LNCaP clone FGC (cell line): ENCODE measurements at places on chromosomes 11 and 22.

GRCh38 chr11:118998822-118999221, 884 bp downstream of the CENATAC start:
- DNase-seq, result no peak

DNA sequence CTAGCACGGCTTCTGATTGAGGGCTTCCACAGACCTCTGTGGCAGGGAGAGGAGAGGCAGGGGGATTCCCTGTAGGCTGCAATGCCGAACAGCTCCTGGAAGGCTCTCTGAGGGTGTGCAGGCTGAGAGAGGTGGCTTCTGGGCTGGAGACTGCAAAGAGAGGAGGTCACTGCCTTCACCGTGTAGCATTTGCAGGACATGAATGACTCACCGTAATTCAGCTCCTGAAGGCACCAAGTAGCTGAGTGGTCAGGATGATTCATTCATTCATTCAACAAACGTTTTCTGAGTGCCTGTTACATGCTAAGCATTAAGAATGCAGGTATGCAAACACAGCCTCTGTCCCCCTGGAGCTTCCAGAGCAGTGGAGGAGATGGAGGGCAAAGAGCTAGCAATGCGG, 18.0 kb upstream of the EIF3D start:
- no peak for DNase-seq

GRCh38 chr22:48942698-48943566, 884.7 kb downstream of the BRD1 start:
- no peak for DNase-seq

DNA sequence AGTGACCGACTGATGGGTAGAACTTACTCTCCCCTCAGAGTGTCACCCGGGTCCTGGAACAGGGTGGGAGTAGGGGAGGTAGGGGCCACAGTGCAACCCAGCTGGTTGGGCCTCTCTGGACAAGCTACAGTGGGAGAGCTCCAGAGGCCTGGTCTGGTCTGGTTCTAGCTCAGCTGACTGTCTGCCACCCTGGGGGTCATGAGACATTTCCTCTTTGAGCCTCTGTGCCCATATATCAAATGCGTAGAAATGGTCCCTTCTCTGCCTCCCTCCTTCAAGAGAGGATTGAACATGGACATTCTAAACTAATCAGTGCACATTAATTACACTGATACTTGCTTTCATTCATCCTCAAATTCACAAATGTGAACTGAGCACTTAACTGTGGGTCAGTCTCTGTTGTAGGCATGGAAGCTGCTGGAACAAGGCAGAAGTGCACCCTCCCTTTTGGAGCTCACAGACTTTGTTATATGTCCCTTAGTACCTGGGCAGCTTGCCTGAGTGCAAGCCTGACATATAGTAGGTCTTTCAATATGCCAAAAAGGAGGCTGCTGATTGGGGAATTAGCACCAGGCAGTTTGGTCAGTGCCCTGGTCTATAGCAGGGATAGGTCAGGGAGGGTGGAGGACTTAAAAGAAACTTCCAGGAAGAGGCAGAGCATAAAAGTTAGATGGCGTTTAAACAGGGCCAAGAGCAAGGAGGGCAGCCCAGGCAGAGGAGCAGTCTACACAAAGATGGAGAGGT, 25.7 kb downstream of the ARHGEF17 start:
- DNase-seq, result no peak

GRCh38 chr11:102453302-102453695, 734 bp upstream of the TMEM123 start:
- DNase-seq, result no peak

DNA sequence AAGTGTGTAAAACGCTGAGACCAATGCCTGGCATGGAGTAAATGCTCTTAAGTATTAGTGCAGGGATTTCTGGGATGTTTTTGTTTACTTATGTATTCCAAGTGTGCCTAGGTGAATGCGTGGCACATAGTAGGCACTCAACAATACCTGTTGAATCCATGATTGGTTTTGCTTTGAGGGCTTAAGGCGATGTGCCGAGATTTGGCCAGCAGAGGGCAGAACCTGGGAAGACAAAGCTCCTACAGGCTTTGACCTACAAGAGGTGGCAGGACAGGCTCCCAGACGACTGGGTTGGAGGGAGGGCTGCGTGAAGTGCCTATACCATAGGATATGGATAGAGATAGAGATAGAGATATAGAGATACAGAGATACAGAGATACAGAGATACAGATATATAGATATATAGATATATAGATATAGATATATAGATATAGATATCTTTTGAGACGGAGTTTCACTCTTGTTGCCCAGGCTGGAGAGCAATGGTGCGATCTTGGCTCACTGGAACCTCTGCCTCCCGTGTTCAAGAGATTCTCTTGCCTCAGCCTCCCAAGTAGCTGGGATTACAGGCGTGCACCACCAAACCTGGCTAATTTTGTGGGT, 13.9 kb downstream of the KCNE3 start:
- DNase-seq, result no peak

- DNase-seq, result no peak
Measured at GRCh38 chr11:65528819-65529350, 4.0 kb downstream of the SCYL1 start.

DNA sequence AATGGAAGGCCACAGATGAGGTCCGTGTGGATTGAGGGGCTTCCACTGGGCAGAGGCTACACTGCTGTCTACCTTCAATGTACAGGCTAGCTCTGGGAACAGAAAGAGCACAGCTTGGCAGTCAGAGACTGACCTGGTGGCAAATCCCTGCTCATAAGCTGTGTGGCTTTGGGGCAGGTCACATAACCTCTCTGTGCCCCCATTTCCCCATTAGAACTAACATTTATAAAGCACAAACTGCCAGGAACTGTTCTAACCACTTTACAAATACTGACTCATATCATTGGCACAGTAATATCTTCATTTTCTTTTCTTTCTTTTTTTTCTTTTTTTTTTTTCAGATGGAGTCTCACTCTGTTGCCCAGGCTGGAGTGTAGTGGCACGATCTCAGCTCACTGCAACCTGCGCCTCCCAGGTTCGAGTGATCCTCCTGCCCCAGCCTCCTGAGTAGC, 3.1 kb downstream of the FOSL1 start:
- DNase-seq, result no peak

DNA sequence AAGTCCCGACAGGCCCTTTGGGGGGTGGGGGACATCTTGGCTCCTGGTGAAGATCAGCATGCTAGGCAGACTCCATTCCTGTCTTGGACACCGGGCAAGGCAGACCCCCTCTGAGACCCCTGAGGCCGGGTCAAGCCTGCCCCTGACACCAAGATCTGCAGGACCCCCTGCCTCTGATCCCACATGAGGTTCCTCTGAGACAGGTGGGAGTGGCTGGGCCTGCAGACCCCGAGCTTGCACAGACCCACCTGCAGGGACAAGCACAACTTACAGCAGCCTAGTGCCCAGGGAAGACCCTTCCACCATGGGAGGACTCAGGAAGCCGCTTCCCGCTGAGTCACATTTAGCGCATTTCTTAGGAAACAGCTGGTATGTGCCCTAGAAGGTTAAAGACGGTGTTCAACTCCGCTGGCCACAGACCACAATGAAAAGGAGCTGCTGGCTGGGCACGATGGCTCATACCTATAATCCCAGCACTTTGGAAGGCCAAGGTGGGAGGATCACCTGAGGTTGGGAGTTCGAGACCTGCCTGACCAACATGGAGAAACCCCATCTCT, 15.5 kb downstream of the ARVCF start:
- DNase-seq, result no peak

- no peak for DNase-seq
Measured at GRCh38 chr11:34226210-34226609, 120.8 kb downstream of the NAT10 start.

DNA sequence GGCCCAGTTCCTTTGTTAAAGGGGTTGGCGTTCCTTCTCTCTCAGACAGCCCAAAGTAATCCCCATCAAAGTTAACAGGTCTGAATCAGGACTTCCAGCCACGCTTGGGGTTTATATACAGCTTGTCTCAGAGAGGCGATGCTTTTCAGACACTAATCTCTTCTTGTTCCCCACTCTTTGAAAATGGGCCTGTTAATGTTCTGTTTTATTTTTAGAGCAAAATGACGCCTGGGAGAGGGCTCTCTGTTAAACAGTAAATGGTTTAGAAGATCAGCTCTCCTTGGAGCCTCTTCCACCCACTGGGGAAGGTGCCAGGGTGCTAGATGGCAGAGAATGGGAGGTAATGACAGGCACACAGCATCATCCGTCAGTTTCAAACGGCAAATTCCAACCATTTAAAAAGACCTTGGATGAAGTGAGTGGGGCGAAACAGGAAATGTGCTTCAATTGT, 235.9 kb upstream of the NARS2 start:
- no peak for DNase-seq
